Stimulated activated CD8-positive, alpha-beta memory T cell treated with anti-CD3 and anti-CD28 coated beads, Interleukin-4, amount 100 ng/mL, for 4 hours (primary cell): ENCODE measurements at places on chromosomes 3 and 15.

DNA sequence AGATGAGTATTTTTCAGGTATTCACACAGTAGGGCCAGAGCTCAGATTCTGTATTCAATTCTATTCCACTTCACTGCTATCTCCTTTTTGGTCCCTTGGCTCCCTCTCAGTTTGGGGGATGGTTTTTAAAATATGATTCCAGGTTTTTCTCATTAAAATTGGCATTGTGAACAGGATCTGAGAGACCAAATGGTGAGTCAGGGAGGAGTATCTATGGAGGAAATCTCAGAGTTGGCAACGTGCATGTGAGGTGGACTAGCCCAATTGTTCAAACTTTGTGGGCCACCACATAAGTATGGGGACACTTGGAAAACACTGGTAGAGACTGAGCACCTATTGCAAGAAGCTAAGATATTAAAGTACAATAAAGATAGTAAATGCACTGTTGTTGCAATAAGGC, 53.9 kb upstream of the TTC14 start:
- no peak for DNase-seq

DNA sequence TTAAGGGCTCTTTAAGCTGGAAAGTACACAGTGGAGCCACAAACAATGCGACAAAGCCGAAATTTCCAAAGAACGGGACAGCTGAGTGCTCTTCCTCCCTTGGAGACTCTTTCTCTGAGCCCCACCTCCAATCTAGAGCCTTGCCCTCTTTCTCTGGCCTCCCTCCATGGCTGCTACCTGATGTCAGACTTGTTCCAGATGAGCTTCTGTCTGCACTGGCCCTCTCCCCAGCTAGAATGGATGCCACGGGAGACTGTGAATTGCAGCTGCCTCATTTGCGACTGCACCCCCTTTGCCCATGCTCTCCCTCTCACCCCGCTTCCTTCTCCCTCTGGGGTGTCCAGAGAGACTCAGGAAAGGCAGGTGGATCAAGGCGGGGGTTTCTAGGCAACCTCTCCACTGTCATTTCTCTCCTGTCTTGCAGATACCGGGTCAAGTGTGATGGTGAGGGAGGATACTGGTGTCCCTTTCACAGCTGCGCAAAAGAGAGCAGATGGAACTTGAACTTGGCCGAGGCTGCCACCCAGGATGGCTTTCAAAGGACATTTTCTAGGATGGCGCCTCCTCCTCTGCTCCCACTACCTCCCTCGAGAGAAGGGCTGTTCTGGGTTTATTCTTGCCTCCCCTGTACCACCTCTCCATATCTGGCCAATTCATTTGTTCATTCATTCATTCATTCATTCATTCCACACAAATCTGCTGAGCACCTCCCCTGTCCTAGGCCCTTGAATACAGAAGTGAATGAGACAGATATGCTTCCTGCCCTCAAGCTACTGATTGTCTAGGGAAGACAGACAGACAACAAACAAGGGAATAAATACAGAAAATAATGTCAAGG, 12.8 kb downstream of the ATP2B2 start:
- no peak for DNase-seq

DNA sequence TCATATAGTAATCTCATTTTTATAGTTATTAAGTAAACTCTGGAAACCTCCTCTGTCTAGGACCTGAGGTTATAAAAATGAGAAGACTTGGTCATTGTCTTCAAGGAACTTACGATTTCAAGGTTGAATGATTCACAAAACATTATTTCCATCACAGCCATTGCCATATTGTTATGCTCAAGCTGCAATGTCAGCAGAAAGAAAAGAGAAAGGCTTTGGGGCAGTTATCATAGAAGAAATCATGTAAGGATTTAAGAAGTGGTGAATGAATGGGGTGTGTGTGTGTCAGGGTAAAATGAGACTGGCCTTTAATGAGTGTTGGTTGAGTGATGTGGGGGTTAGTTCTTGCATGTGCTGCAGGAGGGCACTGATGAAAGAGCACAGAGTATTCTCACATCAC, 346.8 kb downstream of the SQOR start:
- no peak for DNase-seq

DNA sequence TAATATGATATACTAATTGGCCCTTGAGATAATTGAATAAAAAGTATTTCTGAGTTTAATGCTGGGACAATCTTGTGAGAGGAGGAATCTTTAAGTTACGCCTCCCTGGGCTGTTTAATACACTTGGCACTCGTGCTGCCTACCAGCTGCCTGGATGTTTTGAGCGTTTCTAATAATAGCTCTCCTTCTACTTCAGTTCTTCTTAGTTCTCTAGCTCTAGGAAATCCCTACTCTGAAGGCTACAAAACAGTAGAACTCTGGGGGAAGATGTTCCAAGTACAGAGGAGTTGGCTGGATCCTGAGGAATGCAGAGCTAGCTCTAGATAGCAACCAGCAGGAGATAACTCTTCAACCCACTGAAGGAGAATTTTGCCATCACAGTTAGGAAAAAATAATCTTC, 3.5 kb downstream of the NAALADL2 start:
- DNase-seq = no peak

- DNase-seq = no peak
Observed at GRCh38 chr3:31762097-31762764, 218.8 kb downstream of the OSBPL10 start.

- DNase-seq = no peak
Observed at GRCh38 chr3:171092467-171092911, 66.0 kb upstream of the SLC2A2 start.

DNA sequence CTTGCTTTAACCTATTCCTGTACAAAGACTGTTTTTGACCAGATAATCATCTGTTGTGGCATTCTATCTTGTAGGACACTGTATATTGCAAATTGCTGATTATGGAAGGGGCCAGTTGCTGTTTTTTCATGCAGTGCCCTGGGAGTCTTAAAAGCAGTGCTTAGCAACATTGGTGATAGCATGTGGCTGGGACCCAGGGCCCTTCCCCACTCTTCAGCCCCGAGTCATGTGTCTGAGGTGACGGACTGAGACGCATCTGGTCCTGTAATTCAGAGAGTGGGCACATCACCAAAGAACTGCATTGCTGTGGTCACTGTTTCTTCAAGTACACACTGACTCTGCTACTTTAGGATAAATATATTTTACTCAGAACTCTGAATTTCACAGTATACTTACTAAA, 63.4 kb downstream of the SNRK start:
- no peak for DNase-seq

DNA sequence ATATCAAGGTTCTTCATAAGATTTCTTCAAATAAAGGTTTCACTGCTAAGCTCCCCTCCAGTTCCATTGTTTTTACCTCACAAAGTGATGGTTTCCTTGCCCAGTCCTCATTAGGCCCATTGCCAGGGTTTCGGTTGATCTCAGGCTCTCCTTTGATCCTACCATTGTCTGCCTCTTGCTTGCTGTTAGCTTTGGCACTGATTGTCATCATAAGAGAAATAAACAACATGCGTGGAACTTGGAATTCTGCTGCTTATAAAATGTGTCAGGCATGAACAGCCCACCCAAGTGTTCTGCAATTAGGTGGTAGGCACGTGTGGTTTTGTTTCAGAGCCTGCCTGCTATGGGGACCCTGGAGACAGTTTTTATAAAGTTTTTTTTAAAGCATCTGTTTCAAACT, 107.6 kb upstream of the BFSP2 start:
- no peak for DNase-seq

DNA sequence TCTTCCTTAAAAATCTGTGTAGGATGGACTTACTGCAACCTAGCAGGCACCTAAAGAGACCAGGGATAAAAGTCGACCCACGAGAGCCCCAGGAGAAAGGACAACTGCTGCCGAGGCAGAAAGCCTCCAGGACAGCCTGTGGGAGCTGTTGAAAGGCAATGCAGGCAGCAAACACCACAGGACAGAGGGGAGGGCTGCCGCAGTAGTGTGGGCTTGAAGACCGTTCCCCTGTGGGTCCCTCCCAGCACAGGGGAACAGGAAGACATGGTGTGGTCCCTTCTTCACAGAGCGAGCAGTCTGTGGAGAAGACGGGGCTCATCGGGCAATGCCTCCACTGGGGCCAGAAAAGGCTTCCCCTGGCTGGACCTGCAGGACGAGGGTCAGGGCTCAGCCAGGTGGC, 58.5 kb upstream of the GATA2 start:
- DNase-seq = no peak

DNA sequence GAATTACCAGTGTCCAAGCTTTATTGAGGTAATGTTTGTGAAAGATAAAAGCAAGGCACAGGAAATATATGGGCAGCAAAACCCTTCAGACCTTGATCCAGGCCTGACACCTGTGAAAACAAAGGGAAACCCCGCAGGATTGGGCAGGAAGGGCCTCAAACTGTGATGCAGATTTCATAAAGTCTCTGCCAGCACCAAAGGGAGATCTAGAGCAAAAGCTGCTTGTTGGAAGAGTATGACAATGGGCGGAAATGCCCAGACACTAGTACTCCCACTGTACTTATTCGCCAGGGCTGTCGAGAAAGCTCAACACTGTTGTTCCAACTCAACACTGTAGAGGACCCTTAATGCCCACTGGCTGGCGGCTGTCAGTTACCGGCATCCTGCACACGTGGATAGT, 207.9 kb downstream of the CD47 start:
- DNase-seq = no peak

DNA sequence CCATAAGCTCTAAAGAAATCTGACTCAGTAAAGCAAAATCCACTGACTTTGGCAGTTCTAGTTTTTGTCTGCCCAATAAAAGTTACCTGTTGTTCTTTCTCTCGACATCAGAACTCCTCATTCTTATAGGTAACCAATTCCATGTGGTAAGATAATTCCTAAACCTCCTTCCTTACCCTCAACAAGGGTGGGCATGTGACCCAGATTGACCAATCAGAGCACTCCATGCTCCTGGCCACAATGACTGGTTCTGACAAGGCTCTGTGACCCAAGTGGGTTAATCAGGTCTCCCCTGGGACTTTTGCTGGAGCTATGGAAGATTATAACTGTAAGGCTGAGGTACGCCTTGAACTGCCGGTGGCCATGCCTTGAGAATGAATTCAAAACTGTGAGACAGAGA, 31.7 kb downstream of the LINS1 start:
- DNase-seq = no peak

DNA sequence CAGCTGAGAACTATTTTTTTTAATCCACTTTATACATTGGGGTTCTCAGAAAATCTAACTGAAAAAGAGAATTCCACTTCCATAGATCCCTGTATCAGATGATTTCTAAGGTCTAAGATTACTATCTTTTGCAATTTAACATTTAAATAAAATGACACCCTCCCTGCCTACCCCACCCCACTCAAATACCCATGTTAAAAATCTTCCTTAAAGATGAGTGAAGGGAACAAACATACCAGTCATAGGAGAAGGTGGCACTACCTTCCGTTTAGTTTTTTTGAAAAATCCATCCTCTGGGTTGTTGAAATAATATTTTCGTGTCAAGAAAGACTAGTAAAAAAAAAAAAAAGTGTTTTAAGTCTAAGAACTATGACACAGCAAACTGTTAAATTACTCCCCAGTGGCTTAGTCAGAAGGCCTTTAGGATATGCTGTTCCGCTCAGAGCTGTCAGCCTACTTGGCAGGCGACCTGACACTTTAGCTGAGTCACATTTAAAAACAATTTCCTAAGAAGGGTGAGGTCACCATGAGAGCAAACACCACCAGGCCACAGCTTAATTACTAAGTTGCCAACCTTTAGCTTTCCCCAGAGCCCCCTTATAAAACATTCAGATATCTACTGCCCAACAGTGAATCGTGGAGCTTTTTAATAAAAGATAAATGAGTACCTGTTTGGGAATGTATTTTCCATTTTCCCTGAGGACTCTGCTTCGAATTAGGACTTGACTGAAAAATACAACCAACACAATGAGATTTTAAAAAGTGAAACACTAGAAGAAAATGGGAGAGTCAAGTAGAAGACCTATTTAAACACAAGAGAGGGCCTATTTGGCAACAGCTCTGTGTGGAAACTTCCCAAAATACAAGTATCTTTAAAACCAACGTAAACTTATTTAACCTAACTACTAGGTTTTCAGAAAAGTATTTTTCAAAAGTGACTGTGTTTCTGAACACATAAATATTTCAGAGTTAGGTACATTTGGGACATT, 9.6 kb downstream of the EMC3 start:
- no peak for DNase-seq

GRCh38 chr3:4833471-4833870, 145.8 kb upstream of the BHLHE40 start:
- no peak for DNase-seq

- no peak for DNase-seq
Observed at GRCh38 chr15:47506329-47507100, 210.8 kb upstream of the SEMA6D start.

GRCh38 chr15:32099956-32100684, 69.8 kb downstream of the CHRNA7 start:
- no peak for DNase-seq

DNA sequence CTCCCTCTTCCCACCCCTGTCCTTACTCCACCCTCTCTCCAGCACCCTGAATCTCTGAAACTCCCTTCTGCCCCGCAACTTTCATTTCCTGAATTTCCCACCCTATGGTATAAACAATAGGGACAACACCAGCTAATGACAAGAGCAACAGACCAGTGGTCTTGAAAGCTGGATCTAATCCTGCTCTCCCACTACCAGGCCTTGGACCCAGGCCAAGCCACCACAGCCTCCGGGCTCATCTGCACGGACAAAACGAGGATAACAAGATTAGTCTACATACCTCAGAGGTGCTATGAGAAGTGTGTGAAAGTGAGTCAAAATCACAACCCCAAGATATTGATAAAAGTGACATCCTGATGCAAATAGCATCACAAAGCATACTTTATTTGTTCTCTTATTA, 128.6 kb downstream of the ERC2 start:
- no peak for DNase-seq

DNA sequence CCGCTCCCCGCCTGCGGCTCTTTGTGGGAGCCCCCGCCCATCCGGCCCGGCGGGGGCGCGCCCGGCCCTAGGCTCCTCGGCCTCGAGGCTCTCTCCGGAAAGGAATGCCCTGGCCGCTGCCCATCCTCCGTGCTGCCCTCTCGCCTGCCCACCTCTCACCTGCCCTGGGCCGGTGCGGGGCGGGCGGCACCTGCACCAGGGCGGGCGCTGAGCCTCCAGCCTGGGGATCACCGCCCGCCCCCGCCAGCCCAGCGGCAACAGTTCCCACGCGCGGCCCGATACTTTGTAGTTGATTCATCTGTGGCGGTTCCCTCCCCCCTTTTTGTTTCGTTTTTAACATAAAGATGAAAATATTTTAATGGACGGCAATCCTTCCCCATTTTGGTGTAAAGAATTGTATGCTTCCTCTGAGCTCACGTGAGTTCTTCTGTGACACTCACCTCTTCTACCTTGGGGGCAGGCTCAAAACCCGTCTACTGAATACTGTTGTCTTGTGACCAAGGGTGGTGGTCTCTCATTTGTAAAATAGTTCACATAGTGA, 1.9 kb downstream of the KLF13 start:
- DNase-seq = peak; percentile 65
